ENCODE measurements at places on chromosomes 13 and 19.

DNA sequence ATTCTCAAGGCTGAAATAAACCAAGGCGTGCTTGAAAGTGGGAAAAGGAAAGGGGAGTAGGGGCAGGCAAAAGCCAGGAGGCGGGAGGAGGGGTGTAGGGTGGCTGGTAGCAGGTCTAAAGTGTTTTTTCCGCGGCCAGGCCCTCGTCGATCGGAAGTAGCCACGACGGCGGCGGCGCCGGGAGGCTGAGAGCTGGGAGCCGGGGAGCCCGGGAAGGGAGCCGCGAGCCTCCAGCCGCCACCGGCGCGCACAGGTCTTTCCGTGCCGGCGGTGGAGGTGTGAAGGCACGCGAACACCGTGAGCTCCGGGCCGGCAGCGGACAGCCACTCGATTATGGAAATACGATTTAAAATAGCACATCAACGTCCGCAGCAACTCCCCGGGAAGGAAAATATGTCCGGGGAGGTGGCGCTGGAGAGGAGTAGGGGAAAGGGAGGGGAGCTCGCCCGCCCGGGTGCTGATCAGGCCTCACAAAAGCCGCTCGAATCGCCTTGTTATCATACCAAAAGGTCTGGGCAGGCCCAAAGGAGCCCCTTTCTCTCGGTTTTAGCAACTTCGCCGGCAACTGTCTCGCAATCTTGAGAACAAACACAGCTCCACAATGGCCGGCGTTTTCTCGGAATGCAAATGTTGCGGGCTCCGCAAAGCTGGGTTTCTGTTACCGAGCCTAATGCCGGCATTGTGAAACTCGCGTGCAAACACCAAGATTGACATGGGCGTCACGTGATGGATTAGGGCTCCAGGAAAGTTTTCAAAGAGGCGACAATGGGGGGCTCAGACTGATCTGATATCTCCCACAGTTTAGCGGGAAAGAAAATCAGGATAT is 2.9 kb upstream of the PCDH8 start:
- DNase-seq: peak; percentile 22

DNA sequence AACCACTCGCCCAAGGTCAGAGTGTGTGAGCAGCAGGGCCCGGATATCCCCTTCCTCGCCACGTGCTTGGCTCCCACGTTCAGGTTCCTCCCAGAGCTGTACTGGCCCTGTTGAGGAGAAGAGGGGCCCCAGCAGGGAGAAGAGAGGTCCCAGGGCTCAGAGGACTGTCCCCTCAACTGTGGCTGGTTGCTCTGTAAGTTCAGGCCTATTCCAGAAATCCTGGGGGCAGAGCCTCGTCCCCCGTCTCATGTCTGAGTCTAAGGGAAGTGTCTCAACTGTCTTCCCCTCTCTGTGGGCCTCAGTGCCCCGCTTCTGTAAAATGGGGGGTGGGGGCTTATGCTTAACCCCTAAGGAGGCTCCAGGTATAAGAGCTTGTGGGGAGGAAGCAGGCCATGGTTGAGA is 3.9 kb downstream of the PPP5C start:
- no peak for DNase-seq

DNA sequence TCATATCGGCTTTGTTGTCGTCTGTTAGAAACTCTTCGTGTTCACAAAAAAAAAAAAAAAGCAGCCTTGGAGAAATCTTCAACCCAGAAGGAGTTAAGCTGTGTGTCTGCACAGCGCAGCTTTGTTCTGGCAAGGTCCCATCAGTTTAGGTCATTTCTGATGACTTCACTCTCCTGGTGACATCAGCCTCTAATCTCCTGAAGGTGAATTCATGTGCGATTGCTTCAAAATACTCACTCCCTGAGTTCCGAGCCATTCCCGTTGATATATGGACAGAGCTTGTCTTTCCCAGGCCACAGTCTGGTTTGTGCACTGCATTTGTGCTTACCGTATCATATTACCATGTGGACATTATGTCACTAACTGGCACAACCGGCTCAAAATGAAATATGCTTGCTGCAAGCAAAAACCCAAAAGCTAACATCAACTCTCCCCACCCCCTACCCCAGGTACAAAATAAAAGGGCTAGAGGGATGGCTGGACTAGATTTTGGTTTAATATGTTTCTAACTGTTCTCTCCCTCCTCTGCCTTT is 342.4 kb downstream of the KCNRG start:
- DNase-seq: peak; percentile 91

DNA sequence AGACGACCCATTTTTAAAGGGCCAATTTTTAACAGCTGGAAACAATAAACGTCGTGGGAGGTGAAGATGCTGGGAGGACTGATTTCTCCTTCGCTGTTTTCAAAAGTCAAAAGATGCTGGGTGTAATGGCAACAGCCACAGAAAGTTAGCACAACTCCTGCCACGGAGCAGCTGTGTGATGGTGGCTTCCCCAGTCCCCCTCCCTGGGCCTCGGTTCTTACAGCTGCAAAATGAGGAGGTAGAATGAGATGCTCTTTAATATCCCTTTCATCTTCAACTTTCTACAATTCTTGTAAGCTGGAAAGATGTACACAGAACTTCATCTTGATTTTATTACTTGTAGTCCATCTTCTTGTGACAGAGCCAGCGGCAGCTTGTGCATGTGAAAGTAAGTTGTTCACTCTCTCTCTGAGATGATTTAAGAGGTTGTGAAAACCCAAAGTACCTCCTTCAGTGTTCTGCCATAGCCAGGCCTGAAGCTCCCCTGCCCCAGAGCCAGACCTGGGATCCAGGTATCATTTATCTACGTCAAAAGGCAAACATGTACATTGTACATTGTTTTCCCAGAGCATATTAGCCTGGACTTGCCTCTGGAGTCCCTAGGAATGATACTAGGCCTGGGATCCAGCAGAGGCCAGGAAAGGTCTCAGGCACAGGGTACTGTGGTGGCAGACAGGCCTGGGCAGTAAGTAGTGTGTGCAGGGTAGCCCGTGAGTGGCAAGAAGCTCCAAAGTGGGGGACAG is 3.4 kb upstream of the UBE2L5 start:
- no peak for DNase-seq

DNA sequence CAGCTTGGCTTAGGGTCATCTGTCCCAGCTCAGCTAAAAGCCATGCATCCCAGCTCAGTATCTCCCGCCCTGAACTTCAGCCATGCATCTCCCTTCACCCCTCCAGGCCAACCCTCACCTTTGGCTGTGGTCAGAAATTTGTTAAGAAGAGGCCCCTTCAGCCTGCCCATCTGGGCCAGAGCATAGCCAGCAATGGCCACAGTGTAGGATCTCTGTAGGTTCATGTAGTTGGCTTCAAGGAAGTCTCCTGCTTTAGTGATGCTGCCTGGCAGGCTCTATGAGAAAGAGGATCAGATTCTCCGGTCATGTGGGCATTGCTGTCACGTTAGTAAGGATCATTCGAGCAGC is 16.6 kb upstream of the TNFSF14 start:
- DNase-seq: no peak

DNA sequence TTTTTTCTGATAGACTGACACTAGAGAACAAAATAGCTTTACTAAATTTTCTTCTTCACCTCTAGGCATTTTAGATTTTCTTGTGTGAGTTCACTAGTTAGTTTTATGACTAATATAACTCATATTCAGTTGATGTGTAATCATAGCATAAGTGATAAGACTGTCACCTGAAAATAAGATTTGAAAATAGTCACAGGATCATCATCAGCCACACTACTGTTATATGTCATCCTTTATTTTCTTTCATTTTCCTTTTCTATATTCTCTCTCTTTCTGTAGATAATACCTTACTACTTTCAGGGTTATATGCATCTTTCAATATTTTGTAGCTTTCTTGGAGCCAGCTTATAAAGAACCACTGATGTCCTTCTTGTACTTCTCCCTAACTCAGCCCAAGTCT is 292.6 kb downstream of the TDRD3 start:
- no peak for DNase-seq

GRCh38 chr19:40547836-40548235 is 28.8 kb upstream of the SHKBP1 start:
- no peak for DNase-seq

GRCh38 chr13:68850160-68850559 is 1257.5 kb upstream of the ATXN8OS start:
- DNase-seq: no peak

DNA sequence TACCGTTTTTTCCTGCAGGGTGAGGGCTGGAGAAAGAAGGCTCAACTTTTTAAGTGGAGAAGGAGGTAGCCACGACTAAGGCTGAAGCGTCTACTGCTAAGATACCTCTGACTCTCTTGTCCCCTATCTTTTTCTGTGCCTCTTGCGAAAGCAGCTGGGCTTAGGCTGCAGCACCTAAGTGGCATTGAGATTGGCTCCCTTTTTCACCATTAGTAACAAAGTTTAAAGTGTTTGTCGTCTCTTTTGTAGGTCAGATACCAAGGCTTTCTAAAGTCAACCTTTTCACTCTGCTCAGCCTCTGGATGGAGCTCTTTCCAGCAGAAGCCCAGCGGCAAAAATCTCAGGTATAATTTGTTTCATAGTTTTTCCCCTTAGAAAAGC is 887 bp downstream of the CDADC1 start:
- DNase-seq: no peak

DNA sequence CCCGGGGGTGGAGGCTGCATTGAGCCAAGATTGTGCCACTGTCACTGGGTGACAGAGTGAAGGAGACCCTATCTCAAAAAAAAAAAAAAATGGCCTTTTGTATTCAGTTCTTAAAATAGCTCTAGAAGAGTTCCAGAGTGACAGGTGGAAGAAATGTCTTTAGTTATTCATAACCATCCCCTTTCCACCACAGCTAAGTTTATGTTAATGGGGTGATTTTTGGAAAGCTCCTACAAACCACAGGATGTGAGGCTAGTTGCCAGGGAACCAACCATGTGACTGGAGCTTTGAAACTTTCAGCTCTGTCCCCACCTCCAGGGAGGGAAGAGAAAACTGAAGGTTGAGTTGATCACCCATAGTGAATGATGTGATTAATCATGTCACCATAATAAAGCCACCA is 6.9 kb downstream of the ZNF490 start:
- peak; percentile 86 for DNase-seq

GRCh38 chr19:12777217-12778016 is 2.1 kb upstream of the HOOK2 start:
- peak; percentile 74 for DNase-seq

DNA sequence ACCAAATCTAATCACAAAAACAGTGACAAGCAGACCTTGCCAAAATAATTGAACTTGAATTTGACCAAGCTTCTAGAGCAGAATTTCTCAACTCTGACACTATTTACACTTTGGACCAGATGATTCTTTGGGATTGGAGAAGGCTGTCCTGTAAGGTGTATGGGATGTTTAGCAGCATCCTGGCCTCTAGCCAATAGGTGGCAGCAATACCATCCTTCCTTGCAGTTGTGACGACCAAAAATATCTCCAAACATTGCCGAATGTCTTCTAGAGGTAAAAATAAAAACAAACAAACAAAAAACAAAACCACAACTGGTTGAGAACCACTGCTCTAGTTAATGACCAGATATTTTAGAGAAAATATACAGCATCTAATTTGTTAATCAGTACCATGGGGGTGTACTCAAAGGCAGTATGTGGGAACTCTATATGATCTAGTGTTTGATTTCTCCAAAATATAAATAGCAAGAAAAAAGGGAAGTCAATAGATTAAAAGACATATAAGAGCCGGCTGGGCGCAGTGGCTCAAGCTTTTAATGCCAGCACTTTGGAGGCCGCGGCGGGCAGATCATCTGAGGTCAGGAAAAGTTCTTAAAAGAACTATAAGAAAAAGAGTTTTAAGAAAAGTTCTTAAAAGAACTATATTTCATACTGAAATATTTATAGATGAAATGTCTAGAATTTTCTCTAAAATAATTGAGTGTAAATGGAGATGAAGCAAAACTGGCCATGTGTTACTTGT is 60.9 kb upstream of the ZNF527 start:
- no peak for DNase-seq

DNA sequence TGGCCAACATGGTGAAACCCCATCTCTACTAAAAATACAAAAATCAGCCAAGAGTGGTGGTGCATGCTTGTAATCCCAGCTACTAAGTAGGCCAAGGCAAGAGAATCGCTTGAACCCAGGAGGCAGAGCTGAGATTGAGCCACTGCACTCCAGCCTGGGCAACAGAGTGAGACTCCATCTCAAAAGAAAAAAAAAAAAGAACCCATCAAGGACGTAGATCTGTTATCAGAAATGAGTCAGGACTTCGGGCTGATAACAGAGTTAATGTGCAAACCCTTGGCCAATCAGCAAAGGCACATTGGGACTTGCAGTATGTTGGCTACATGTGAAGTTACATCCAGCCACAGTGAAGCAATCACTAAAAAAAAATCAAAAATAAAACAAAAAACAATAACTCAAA is 4.8 kb upstream of the LGALS7B start:
- no peak for DNase-seq

DNA sequence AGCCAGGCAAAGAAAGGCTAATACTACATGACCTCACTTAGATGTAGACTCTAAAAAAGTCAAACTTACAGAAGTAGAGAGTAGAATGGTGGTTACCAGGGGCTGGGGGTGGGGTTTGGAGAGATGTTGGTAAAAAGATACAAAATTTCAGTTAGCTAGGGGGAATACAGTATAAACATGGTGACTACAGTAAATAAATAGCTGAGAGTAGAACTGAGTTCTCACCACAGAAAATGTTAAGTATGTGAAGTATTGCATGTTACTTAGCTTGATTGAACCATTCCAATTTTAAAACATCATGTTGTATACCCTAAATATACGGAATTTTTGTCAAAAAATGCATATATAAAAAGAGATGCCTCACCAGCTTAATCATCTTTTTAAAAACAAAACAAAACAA is 67.5 kb upstream of the DOCK9 start:
- peak; percentile 35 for DNase-seq

- no peak for DNase-seq
Measured at GRCh38 chr19:4660993-4661392, 9.1 kb downstream of the MYDGF start.

GRCh38 chr19:49432141-49433073 is 7.2 kb downstream of the GFY start:
- DNase-seq: no peak

- DNase-seq: no peak
Measured at GRCh38 chr13:51549593-51549992, 34.7 kb upstream of the WDFY2 start.

DNA sequence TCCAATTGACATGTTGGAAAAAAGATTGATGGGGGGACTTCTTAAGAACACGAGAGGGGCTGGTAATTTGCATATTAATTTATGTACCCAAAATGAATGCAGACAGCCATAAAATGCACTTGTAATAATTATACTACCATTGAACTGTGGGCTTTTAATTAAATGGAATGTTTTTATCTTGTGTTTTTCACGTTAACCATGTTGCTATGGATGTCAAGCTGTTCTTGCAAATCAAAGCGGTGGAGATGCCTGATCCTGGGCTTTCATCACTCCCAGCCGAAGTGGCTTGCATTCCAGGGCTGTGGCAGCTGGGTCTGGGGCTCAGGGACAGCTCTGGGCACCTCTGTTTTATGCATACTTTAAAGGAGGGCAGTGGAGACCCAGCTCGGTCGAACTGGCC is 179.4 kb upstream of the TMTC4 start:
- peak; percentile 11 for DNase-seq
